ENCODE measurements at places on chromosomes 1 and 21.

DNA sequence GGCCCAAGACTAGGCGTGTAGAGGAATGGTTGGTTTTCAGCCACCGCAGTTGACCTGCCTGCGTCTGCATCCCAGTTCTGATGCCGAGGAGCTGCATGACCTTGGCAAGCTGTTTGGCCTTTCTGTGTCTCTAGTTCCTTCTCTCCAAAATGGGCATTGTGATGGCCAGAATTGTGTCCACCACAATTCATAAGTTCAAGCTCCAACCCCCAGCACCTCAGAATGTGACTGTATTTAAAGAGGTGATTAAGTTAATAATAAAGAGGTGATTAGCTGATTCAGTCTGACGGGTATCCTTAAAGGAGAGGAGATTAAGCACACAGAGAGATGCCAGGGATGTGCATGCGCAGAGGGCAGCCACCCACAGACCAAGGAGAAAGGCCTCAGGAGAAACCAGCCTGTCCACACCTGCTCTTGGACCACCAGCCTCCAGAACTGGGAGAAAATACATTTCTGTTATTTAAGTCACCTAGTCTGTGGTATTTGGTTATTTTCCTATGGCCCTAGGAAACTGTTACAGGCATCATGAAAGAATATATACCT is 28.5 kb downstream of the MAB21L3 start:
- no peak for DNase-seq

- DNase-seq, result no peak
These were observed 63.2 kb downstream of the MPZL1 start for GRCh38 chr1:167784876-167785550.

GRCh38 chr1:100494393-100495084 is 43.4 kb upstream of the GPR88 start:
- DNase-seq, result no peak

GRCh38 chr1:920010-920409 is 3.7 kb upstream of the SAMD11 start:
- DNase-seq, result no peak

DNA sequence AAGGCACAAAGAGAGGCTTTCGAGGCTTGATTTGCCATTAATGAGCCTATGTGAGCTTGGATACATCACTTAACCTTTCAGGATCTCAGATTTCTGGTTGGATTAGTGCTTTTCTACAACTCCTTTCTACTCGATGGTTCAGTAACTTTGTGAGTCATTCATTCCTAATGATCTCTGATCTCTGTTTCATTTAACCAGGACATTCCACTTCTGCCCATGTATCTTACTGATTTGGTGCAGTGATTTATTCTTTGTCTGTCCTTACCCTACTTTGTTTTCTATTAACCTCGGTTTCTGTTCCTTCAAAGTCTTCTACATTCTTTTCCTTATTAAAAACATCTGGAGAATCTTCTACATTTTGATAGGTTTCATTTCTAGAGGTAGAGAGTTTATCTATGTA is 94.6 kb upstream of the ZBTB18 start:
- DNase-seq, result no peak

DNA sequence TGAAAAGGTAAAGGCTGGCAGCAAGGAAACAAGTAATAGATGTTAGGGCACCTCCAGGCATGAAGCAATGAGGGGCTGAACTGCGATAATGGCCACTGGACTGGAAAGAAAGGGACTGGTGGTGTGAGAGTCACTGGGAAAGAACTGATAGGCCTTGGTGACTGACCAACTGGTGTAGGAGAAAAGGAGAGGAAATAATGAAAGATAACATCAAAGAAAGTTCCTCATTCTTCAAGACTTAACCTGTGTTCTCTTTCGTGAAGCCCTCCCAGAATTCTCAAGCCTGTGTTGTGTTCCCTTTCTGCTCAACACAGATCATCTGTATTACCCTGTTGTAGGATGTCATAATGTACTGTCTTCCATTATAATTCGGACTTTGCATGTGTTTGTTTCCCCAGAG is 20.9 kb upstream of the SNX27 start:
- DNase-seq, result no peak

DNA sequence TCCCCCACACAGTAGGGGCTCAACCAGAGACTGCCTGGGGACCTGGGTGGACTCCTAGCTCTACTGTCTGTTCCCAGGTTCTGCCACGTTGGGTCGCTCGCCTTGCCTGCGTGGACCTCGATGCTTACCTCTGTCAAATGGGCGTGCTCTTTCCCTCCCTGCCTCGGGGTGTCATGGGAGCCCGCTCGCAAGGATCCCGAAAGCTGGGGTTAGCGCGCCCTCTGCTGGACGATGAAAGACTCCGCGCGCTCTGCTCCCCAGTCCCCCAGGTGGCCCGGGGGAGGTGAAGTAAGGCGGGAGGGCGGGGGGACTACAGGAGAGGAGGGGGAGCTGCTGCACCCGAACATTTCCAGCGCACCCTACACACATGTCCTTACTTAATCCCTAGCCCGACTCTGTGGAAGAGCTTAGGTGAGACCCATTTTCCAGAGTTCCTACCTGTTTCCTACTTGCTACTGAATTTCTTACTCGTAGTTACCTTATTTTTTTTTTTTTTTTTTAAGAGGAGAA is 2.3 kb upstream of the BSND start:
- DNase-seq, result peak; percentile 73

DNA sequence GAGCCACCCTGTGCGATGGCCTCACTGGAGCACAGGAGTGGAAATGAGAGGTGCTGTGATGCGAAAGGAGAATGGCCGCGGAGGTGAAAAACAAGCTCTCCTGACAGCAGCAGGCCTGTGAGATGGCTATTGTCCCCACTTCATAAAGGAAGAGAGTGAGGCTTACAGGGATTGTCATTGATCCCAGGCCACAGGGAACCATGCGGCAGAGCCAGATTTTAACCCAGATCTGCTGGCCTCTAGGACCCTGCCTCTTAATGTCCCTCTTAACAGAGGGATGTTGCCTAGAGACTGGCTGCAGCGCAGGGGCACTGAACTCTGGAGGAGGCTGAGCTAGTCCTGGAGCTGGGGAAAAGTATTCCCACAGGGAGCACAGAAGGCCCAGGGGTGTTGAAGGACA is 3.1 kb upstream of the SYTL1 start:
- no peak for DNase-seq

- DNase-seq, result no peak
These were observed 452.9 kb downstream of the MATN1 start for GRCh38 chr1:30270461-30270860.

- no peak for DNase-seq
These were observed 1281.9 kb downstream of the KCNT2 start for GRCh38 chr1:195326325-195326724.

DNA sequence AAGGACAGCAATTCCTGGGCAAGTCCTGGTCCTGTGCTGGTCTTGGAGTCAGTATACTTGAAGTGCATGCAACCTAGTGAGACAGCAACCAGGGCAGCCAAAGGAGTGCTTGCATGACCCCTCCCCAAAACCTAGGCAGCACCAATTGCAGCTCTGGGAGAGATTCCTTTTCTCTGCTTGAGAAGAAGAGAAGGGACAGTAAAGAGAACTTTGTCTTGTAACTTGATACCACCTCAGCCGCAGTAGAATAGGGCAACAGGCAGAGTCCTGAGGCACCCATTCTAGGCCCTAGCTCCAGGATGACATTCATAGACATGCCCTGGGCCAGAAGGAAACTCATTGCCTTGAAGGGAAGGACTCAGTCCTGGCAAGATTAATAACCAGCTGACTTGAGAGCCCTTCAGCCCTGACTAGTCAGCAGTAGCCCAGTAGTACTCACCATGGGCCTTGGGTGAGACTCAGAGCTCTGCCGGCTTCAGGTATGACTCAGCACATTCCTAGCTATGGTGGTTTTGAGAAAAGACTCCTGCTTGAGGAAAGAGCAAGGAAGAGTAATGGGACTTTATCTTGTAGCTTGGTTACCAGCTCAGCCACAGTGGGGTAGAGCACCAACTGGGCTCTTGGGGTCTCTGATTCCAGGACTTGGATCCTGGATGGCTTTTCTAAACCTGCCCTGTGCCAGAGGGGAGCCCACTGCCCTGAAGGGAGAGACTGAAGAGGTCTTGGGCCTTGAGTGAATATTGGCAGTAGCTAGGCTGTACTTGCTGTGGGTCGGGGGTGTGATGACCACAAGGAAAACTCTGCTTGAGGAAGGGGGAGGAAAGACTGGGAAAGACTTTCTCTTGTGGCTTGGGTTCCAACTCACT is 51.7 kb upstream of the ACADM start:
- DNase-seq, result no peak

DNA sequence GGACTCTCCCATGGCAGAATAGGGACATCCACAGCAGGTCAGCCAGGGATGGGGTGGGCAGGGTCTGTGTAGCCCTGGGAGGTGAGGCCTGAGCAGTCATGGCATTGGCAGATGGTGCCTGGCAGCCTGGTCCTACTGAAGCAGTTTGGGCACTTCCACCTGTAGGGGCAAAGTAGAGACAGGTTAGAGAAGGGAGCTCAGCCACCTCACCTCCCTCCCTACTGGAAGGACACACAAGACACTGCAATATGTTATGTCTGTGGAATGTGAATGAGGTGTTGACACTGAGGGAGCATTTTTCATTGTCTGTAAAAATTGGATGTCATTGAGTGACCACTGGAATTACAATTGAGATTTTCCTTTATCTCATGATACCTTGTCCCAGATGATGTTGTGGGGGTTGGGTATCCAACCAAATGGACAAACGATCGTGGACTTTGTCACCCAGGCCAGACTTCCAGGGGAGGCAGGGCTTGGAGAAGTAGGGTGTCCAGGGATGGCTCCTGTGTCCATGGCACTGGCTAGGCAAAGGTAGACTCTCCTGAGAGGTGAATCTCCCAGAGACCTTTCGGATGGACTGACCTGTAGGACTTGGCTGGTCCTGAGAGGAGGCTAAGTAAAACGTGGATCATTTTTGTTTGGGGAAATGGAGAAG is 9.7 kb downstream of the SHISA4 start:
- no peak for DNase-seq

DNA sequence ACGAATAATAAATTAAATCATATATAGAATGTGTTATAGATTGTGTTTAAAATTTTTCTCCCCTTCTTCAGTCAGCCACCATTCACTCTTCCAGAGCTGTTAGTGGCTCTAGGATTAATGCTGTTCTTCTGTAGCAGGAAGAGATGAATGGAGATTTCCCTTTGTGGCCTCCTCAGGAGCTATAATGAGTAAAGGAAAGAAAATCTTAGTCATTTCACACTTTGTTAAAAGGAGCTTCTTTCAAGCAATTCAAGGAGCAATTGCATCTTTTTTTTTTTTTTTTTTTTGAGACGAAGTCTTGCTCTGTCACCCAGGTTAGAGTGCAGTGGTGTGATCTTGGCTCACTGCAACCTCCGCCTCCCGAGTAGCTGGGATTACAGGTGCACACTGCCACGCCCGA is 23.7 kb upstream of the TMCO2 start:
- no peak for DNase-seq

DNA sequence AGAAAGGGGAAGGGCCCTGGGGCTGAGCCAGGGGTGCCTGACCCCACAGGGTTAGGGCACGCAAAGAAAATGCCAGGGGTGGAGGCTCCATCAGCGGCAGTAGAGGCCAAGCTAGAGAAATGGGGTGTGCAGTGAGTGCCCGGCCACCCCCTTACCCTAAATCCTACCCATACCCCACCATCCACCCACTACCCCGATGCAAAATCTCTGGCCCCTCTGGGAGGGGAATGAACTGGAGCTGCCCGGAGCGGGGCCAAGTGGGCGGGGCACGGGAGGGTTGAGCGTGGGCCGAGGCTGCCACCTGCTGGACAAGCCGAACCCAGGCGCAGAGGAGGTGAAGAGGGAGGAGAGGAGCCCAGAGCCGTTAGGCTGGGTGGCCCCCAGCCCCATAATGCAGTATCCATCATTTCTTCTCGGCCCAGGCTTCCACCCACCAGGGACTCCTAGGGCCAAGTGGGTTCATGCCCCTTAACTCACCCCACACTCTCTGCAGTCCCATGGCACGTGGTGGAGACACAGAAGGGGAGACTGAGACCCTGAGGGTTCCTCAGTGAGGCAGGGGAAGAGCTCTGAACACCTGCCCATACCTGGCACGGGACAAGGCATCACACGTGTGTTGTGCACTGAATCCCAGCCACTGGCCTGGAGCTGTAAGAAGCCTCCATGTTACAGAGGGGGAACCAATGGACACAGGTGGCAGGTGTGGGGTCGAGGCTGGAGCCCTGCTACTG is 1.4 kb upstream of the C1QC start:
- peak; percentile 42 for DNase-seq

DNA sequence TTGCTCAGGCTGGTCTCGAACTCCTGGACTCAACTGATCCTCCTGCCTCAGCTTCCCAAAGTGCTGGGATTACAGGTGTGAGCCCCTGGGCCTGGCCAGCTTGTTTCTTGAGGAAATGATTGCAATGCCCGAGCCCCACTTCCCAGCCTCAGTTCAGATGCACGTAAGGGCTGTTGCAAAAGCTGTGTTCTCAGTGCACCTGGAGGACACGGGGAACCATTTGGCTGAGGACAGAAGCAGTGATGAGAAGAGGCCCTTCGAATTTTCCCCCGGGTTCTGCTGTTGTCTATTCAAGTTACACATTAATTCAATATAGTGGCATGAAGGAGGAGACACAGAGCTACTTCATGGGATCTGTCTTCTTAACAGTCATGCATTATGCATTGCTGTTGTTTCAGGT is 78.8 kb upstream of the WDR26 start:
- DNase-seq, result no peak

DNA sequence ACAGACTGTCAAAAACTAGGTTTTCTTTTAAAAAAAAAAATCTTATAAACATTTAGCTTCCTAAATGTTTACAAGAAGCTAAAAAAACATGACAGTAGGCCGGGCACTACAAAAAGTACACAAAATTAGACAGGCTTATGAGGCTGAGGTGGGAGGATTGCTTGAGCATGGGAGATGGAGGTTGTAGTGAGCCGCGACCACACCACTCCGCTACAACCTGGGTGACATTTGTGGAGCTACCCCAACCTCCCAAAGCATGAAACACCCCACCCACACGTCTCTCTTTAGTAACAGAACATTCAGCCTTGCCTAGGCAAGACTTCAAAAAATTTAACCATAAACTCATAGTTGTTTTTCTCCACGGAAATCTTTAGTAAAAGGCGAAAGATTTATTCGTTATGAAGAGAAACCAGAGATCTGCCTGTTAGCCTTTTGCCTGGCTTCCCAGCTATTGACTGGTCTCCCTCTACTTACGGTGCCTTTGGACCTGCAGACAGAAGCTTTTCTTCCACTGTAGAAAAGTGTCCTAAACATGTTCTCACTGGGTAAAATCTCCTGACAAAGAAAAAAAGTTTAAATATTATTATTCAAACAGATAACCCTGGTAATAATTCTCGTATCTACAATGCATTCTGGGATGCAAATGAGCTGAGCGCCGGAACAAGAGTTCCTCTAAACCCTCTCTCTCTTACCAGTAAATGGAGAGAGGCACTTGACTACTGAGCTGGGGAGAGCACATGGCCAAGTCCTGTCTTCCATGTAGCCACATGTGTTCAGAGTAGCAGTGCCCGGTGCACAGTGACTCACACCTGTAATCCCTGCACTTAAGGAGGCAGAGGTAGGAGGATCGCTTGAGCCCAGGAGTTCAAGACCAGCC is 9.2 kb downstream of the RNU5D-1 start:
- peak; percentile 60 for DNase-seq

DNA sequence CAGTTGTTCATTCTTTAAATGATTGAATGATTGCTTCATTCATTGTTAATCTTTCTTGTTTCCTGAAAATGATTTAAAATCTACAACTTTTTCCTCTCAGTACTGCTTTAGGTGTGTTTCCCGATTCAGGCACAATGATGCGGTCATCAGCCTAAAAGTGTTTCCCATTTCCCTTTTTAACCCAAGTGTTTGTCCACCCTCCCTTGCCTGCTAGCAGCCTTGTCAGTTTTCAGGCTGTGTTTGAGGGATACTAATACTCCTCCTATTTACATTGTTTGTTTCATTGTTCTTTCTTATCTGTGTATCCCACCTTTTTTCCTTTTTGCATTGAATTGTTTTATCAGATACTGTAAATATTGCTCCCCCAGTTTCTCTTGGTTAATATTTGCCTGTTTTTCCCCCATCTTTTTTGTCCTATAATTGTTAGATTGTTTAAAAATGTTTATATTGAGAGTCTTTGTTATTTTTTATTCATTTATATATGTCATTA is 131.1 kb downstream of the KIAA0319L start:
- no peak for DNase-seq

Measured in activated T-helper 1 cell treated with anti-CD3 and anti-CD28 coated beads, Interleukin-2, amount 50 U/mL, for 16 hours (primary cell).